Fibroblast of mammary gland (primary cell): ENCODE measurements at places on chromosomes 2 and 18.
A peak's percentile ranks its signal among the peaks of the same experiment; 100 is the strongest.

GRCh38 chr2:39481611-39482010, 44.5 kb upstream of the MAP4K3 start:
- DNase-seq: peak; percentile 63

GRCh38 chr2:46362667-46363012, 65.4 kb downstream of the EPAS1 start:
- peak; percentile 7 for DNase-seq

DNA sequence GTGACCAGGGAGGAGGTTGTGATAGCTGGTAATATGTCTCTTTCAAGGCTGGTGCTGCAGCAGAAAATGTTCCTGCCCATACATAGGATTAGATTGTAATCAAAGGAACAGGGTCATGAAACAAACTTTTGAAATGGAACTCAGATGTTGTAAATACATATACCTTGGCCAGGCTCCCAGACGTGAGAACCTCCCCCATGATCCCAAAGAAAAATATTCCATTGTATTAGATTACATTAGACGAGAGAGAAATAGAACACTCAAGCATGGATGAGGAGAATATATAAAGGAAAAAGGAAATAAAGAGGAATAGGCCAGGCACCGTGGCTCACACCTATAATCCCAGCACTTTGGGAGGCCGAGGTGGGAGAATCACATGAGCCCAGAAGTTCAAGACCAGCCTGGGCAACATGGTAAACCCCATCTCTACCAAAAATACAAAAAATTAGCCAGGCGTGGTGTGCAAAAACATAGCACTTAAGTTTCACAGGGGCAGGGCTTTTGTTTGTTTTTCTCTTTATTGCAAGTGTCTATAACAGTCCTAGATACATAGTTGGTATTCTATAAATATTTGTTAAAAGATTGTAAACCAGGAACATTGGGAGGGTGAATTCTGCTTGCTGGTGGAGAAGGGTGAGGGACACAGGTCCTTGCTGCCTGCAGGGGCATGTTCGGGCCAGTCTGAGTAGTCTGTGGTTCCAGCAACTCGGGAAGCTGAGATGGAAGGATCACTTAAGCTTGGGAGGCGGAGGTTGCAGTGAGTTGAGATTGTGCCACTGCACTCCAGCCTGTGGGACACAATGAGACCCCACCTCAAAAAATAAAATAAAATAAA, 52.8 kb downstream of the RPL37A start:
- DNase-seq: peak; percentile 50

- DNase-seq: no peak
Observed at GRCh38 chr2:8653485-8653884, 28.4 kb upstream of the ID2 start.

DNA sequence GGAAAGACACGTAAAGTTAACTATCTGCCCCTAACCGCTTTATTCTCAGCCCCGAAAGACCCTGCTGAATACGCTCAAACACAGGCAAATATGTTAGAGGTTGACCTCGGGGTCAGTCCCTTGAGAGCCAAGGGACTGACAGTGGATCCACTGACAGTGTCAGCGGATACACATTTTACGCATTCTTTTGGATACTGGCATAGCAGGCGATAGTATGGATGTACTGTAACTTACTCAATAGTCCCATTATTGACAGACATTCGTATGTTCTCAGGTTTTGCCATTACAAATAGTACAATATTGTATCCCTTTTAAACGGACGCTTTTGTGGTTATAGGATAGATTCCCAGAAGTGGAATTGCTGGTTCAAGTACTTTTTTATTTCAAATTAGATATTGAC, 13.4 kb downstream of the ATP6V1B1 start:
- DNase-seq: no peak

DNA sequence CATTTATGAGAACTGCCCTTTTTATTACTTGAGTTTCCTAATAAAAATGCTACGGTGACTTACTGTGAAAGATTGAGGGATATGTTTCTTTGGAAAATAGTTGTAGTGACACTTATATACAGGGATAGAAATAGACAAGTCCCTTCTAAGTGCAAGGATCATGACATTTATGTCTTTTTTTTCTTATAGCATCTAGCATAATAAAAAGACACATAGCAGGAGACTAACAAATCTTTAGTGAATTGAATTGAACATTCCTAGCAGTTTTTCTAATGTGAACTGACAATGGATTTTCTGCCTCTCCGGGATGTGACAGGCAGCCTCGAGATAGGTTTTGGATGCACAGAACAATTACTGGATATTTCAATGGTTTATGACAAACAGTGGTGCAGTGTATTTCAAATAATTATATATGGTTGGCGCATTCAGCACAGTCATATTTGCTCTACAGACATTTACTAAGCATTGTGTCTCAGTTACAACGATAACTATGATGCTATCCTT, 562.8 kb downstream of the ADCYAP1 start:
- no peak for DNase-seq

GRCh38 chr2:241649404-241649803, 11.9 kb downstream of the ATG4B start:
- no peak for DNase-seq

GRCh38 chr2:6564326-6564725, 301.4 kb downstream of the CMPK2 start:
- no peak for DNase-seq

DNA sequence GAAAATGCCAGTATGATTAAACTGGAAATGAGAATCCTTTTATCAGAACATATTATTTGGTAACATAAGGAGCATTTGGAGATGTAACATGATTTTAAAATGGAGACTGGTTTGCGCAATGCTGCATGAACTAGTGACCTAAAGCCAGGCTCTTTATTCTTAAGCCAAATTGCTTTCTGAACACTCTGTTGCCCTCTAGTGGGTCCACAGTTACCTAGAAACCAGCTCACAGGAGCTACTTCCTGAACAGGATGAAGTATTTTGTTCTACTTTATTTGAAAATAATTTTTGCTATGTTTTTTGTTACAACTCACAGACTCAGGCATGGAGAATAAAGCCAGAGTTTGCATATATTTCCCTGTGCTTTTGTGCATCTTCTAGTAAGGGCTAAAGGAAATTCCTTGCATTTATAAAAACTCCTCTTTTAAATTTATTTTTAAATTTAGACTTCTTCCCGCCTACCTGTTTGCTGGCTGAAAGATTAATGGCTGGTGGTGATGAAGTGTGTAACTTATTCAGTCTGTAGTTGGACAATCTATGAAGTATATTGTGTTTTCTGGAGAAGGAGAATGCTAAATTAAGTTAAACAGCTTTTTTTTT, 146.7 kb downstream of the PARD3B start:
- peak; percentile 91 for DNase-seq

DNA sequence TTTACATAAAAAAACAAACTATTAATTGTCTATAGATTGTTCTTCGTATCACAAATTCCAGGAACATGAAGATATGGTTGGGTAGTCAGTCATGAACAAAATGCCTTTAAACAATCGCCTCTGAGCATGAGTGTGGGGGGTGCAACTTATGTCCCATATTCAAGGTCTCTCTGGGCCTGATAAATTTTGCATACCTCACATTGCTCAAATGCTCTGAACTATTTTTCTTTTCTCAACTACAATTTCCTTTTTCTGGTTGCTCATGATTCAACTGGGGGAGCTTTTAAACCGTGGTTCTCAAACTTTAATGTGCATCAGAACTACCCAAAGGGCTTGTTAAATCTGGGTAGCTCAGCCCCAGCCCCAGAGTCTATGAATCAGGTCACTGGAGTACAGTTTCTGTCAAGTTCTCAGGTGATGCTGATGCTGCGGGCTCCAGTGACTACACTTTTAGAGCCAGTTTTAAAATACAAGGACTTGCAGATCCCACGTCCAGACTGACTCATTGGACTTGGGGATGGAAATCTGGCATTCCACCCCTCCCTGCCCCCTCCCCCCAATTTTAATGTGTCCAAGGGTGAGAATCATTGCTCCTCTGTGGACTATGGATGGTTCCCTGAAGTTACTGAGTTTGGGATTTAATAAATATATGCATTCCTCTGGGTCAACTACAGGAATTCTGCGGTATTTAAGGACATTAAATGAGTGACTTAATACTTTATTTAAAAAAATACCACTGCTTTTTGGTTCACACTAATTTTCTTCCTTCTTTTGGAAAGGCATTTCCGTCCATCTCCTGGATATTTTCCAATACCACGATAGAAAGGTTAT, 1.5 kb upstream of the GPD2 start:
- DNase-seq: peak; percentile 48

DNA sequence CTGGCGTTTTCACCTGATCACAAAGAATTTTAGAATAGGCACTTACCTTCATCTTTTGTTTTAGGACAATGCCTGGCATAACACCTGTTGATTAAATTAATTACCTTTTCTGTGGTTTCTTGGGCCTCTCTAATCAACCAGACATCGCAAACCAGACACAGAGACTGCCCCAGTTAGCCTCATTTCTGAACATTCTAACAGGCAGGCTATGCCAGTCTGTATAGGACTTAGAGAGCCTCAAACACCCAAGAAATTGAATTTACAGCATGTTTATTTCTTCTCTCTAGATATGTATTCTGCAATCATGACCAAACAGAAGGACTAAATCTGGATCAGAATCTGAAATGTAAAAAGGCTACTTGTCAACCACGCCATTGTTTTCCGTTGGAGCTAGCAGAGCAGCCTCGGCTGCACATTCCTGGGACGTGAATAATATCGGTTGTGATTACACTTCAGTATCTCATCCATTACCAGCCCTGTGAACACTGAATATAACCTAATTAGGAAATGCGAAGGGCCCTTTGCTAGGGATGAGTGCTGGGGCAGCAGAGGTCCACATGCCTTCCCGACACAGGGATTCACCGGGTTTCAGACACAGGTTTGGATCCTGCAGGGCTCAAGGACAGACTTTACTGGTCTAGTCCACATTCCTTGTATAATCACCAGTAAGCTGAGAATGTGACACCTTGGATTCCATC, 17.5 kb upstream of the CDC42EP3 start:
- DNase-seq: peak; percentile 61

DNA sequence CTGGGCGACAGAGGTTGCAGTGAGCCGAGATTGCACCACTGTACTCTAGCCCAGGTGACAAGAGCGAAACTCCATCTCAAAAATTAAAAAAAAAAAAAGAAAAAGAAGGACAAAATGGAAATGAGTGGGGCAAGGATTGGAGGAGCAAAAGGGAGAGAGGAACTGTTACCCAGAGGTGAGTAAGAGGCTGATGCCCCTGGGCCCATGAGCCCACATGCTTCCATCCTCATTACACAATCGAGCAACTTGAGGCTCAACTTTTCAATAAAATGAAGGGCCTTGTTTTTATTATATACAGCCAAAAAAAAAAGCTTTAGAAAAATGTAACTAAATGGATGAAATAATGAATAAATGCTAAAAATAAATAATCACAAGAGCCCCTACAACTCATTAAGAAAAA, 91.7 kb upstream of the YWHAQ start:
- DNase-seq: no peak

DNA sequence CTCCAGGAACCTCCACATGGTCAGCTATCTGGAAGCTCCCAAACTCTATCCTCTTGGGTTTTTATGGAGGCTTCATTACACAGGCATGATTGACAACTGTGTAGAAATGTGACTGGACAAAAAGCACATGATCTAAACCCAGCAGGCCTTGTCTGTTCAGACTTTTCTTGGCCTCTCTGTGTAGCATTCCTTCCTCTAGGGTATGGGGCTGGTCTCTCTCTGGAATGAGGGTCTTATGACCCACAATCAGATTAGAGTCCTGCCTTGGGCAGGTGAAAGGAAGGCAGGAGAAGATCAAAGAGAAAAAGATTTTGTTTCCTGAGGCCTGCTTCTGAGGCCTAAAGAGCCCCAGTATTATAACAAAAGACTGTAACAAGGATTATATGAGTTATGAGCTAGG, 162.7 kb downstream of the SP3 start:
- no peak for DNase-seq

- peak; percentile 61 for DNase-seq
Observed at GRCh38 chr2:24708537-24709152, 84.5 kb downstream of the PTRHD1 start.

DNA sequence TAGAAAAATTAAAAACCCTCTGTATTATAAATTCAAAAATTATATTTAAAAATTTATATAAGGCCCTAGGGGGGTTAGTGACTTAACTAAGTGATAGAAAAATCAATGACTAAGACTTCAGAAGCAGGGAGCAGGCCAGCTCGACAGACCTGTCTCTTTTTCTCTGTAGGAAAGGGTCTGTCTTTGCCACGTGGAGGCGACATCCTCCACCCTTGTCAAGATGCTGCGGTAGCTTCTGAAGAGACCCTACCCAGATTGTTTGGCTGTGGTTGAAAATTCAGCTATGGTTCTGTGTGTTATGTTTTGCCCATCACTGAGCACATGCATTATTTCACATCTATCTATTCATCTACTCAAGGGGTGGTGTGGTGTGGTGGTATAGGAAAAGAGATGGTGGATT, 8.2 kb upstream of the SLC4A3 start:
- no peak for DNase-seq

- DNase-seq: peak; percentile 0
Observed at GRCh38 chr18:78330766-78331165, 648.9 kb upstream of the SALL3 start.

DNA sequence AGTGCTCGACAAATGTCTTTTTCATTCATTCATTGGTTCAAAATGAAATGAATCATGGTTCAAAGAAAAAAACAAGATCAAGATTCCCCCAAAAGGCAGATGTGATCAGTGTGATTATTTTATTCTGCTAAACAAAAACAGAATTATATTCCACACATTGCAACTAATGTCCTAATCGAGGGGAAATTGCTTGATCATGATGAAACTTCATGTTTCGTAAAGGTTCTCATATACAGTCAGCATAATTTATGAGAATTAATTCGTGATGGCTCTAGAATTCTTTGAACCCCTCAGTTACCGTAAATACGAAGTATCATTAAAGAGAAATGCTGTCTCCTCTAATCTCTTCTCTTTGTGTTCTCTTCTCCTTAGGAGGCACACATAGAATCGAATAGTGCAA, 42.1 kb upstream of the MBOAT2 start:
- DNase-seq: no peak

DNA sequence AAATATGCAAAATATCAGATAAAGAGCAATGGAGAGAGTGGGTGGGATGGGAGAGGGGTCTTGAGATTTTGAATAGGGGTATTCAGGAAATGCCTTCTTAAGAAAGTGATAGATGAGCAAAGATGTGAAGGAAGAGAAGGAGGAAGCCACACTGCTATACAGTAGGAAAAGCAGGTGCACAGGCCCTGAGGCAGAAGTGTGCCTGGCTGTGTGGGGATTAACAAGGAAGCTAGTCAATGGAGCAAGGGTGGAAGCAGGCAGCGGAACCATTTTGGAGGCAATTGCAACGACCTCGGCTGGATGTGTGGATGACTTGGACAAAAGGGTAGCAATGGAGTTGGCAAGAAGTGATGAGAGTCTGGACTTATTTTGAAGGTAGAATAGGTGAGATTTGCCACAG, 11.0 kb upstream of the CNGA3 start:
- DNase-seq: no peak

- no peak for DNase-seq
Observed at GRCh38 chr2:71736986-71737385, 283.6 kb downstream of the DYSF start.

GRCh38 chr2:191325651-191326365, 80.6 kb downstream of the MYO1B start:
- no peak for DNase-seq

DNA sequence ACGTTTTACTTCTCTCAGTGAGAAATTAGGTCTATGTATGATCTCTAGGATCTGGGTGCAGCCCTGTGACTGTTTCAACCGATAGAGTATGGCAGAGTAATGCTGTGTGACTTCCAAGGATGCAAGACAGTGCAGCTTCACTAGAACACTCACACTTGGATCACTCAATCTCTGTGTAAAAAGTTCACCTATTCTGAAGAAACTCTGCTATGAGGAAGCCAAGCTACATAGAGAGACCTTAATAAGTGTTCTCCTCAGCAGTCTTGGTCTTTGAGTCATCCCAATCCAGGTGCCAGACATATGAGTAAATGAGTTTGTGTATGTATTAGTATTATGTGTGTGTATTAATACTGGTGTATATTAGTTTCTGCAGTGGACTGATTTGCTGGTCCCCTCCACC, 335.0 kb downstream of the NR4A2 start:
- no peak for DNase-seq
